ENCODE measurements at places on chromosomes 16 and 17. TPM values are rescaled to one million over a fixed set of nuclear protein-coding genes. Genes with fewer than 3 reads are reported as not detected.

The CCL17 gene
- total RNA-seq = not detected

The HS3ST2 gene
- total RNA-seq = 11.8 TPM

- H3K27me3 ChIP-seq = no peaks in the 10 kb centered on the region
- no peak overlapping the region for H3K27ac ChIP-seq
- DNase-seq = no peak
- H3K4me1 ChIP-seq = peaks cover 28% of the 10 kb centered on the region
Observed at GRCh38 chr17:40363111-40363827, 1.3 kb downstream of the GJD3 start.

- peaks cover 10% of the 10 kb centered on the region for H3K36me3 ChIP-seq
- H3K27me3 ChIP-seq = no peaks in the 10 kb centered on the region
- H3K27ac ChIP-seq = no peak overlapping the region
- no peaks in the 10 kb centered on the region for H3K4me1 ChIP-seq
- DNase-seq = no peak
Observed at GRCh38 chr17:14038206-14038605, 31.1 kb upstream of the COX10 start.

DNA sequence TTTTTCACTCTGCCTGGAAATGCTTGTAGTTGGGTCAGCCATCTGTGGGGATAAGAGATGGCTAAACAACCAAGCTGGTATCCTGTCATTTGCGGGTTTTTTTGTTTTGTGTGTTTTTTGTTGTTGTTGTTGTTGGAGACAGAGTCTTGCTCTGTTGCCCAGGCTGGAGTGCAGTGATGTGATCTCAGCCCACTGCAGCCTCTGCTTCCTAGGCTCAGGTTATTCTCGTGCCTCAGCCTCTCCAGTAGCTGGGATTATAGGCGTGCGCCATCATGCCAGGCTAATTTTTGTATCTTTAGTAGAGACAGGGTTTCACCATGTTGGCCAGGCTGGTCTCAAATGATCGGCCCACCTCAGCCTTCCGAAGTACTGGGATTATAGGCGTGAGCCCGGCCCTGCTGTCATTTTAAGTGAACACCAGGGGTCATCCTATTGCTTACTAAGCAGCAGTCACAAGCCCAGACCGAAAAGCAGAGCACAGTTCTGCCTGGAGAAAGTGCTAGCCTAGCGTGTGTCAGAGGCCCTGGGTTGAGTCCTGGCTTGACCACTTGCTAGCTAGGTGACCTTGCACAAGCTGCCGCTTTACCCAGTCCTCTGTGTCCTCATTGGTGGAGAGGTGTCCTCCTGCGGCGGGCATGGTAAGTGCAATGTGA is 4.6 kb downstream of the SMCR8 start:
- H3K36me3 ChIP-seq = peaks cover 41% of the 10 kb centered on the region
- peaks cover 55% of the 10 kb centered on the region for H3K4me1 ChIP-seq
- H3K4me3 ChIP-seq = no peak overlapping the region
- no peak for DNase-seq

- H3K27me3 ChIP-seq = no peaks in the 10 kb centered on the region
- H3K36me3 ChIP-seq = no peaks in the 10 kb centered on the region
- DNase-seq = no peak
- no peak overlapping the region for H3K4me3 ChIP-seq
- no peaks in the 10 kb centered on the region for H3K4me1 ChIP-seq
Observed at GRCh38 chr16:48136547-48137360, 19.0 kb downstream of the ABCC12 start.

The EPX gene
- not detected for total RNA-seq

GRCh38 chr16:47826070-47826469 is 329.7 kb downstream of the ABCC12 start:
- H3K4me3 ChIP-seq = no peak overlapping the region
- no peak overlapping the region for H3K27ac ChIP-seq
- no peak for DNase-seq
- H3K4me1 ChIP-seq = no peaks in the 10 kb centered on the region
- H3K36me3 ChIP-seq = no peaks in the 10 kb centered on the region

DNA sequence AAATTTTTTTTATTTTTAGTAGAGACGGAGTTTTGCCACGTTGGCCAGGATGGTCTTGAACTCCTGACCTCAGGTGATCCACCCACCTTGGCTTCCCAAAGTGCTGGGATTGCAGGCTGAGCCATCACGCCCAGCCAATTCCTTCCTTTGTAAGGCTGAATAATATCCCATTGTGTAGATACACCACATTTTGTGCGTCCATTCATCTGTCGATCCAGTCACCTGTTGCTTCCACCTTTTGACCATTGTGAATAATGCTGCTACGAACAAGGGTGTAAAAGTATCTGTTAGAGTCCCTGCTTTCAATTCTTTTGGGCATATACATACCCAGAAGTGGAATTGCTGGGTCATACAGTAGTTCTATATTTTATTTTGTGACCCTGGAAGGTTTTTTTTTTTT is 15.3 kb downstream of the TRPV2 start:
- no peaks in the 10 kb centered on the region for H3K27me3 ChIP-seq
- no peaks in the 10 kb centered on the region for H3K4me1 ChIP-seq
- peaks cover 11% of the 10 kb centered on the region for H3K36me3 ChIP-seq
- no peak overlapping the region for H3K27ac ChIP-seq
- H3K4me3 ChIP-seq = no peak overlapping the region

GRCh38 chr17:35138218-35138617 is 3.9 kb downstream of the NLE1 start:
- DNase-seq = no peak
- no peak overlapping the region for H3K27ac ChIP-seq
- H3K4me3 ChIP-seq = no peak overlapping the region
- H3K27me3 ChIP-seq = no peaks in the 10 kb centered on the region
- no peaks in the 10 kb centered on the region for H3K36me3 ChIP-seq
- H3K4me1 ChIP-seq = peaks cover 23% of the 10 kb centered on the region

DNA sequence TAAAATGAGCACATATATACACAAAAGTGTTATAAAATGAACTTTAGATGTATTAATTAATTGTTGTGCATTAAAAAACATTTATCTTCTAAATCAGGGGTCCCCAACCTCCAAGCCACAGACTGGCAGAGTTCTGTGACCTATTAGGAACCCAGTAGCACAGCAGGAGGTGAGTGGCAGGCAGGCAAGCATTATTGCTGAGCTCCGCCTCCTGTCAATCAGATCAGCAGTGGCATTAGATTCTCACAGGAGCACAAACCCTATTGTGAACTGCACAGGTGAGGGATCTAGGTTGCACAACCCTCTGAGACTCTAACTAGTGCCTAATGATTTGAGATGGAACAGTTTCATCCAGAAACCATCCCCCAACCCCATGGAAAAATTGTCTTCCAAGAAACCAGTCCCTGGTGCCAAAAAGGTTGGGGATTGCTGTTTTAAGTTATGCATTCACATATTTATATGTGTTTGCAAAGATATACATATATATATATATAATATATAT is 583.7 kb downstream of the KCNJ2 start:
- H3K27ac ChIP-seq = no peak overlapping the region
- H3K27me3 ChIP-seq = no peaks in the 10 kb centered on the region
- no peaks in the 10 kb centered on the region for H3K36me3 ChIP-seq

DNA sequence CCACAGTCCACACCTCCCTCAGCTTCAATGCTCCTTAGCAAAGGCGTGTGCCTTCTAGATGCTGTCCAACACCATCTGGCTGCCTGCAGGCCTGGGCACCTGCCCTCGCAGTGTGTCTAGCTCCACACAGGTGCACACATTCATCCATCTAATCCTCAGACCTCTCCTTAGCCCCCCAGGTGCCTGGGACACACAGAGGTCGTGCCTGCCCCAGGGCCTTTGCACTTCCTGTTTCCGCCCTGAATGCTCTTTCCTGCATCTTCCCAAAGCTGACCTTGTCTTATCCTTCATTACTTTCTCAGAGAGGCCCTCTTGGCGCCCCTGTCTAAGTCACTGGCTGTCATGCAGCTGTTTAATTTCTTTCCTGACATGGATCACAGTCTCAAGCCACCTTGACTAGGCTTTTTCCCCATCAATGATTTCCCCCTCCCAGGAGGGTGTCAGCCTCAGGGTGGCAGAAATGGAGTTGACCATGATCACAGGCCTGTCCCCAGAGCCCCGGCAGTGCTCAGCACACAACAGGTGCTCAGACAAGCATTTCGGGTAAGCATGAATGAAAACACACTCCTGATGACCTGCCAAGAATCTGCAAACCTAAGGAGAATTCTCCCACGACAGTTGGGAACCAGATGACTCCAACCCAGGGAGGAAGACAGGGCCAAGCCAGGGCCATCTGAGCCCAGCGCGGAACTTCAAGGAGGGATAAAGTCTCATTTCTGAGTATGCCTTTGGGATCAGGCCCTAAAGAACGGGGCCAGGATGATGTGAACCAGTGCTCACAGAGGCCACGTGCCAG is 76.3 kb downstream of the LITAF start:
- H3K4me1 ChIP-seq = no peaks in the 10 kb centered on the region
- no peak overlapping the region for H3K27ac ChIP-seq
- no peak for DNase-seq
- no peak overlapping the region for H3K4me3 ChIP-seq
- no peaks in the 10 kb centered on the region for H3K27me3 ChIP-seq
- no peaks in the 10 kb centered on the region for H3K36me3 ChIP-seq

GRCh38 chr16:30108059-30108850 is 5.1 kb downstream of the GDPD3 start:
- H3K4me3 ChIP-seq = no peak overlapping the region
- DNase-seq = no peak
- peaks cover 6% of the 10 kb centered on the region for H3K4me1 ChIP-seq

DNA sequence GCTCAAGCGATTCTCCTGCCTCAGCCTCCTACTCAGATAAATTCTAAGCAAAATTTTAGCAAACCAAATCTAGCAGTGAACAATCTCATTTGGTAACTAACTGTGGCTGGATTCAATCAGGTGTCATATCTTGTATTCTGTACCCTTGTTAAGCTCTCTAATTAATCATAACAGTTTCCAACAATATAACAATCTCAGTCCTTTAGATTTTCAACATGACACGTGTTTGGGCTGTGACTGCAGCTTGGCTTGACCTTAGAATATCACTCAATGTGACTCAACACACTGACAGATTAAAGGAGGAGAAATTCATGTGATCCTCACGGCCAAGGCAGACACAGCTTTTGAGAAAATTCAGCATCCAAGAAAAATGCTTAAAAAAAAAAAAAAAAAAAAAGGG is 133.6 kb downstream of the BANP start:
- no peaks in the 10 kb centered on the region for H3K27me3 ChIP-seq
- H3K4me1 ChIP-seq = no peaks in the 10 kb centered on the region
- H3K27ac ChIP-seq = no peak overlapping the region

DNA sequence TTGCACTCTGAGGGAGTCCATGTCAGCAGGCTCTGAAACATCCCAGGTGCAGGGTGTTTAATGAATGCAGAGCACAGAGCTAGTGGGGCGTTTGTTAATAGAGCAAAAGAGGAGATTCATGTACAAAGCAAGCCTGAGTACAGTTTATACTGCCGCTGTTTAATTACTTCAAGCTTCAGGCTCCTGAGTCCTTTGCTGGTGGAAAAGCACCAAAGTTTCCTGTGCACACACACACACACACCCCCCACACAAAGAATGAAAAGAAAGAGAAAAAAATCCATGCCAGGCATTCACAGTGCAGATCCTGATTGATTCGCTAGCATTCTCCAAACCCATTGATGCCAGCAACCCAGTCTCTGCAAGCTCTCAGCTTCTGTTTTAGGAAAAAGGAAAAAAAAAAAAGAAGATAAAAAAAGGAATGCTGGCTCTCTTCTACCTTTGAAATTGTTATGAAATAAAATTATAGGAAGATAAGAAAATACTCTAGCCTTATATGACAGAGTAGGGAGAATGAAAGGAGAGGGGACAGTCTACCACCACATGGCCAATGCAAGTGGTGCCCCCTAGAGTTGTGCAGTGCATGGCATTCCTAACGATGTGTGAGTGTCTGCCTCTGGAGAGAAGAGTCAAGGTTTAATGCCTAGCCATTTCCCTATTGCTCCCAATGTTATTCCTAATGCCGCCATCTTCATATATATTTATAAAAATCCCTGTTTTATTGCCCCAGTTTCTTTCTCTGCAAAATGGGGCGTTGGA is 216.5 kb downstream of the TMEM114 start:
- H3K27me3 ChIP-seq = no peaks in the 10 kb centered on the region
- no peak overlapping the region for H3K27ac ChIP-seq
- no peak for DNase-seq
- no peaks in the 10 kb centered on the region for H3K4me1 ChIP-seq

DNA sequence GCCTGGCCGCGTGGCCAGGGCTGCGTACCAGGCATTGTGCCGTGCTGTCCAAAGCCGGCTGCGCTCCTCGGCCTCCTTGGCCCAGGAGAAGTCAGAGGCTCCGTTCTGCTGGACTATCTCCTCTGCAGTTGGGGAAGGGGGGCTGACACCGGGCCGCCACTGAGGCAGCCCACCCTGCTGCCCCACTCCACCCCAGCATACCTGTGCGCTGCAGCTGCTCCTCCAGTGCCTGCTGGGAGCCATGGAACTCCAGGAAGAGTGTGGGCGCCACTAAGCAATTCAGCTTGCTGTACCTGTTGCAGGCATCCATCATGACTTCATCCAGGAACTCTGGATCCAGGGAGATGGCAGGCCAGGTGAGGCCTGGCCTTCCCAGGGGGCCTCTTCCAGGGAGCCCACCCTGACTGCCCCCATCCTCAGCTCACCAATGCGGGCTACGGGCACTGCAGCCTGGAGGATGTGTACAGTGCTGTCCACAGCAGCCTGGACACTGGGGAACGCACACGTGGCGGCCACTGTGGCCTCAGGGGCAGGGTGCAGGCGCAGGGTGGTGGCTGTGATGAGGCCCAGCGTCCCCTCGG is 2.9 kb downstream of the LDHD start:
- no peaks in the 10 kb centered on the region for H3K36me3 ChIP-seq
- peaks cover 52% of the 10 kb centered on the region for H3K4me1 ChIP-seq
- H3K27me3 ChIP-seq = no peaks in the 10 kb centered on the region
- no peak for DNase-seq
- no peak overlapping the region for H3K4me3 ChIP-seq

All from vagina (tissue), 2 donors.